ENCODE measurements at places on chromosomes 1 and 21.

- DNase-seq: no peak
Measured at GRCh38 chr1:169160845-169161495, 54.5 kb downstream of the ATP1B1 start.

- DNase-seq: no peak
Measured at GRCh38 chr1:113534875-113535274, 144.6 kb downstream of the MAGI3 start.

- DNase-seq: peak; percentile 73
Measured at GRCh38 chr1:183096894-183097293, 73.7 kb downstream of the LAMC1 start.

DNA sequence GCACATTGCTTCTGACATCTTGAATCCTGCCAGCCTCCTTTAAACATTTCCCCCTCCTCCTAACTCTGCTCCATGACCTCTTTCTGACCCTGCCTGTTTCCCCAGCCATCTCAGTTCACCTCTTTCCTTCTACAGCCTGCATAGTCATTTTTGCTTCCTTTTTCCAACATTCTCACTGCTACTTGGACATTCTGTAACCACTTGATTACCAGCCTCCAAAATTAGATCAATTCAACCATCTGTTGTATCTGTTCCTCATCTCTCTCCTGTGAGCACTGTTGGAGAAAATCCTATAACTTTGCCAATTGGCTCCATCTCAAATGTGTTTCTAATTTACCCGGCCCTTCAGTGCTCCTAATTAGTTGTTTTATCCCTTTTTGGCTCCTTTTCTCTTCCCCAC lies 27.5 kb upstream of the GPR88 start:
- no peak for DNase-seq

GRCh38 chr1:39701049-39701439 lies 9.8 kb upstream of the HPCAL4 start:
- DNase-seq: no peak

- DNase-seq: no peak
Measured at GRCh38 chr1:154347961-154348360, 22.6 kb downstream of the ATP8B2 start.

DNA sequence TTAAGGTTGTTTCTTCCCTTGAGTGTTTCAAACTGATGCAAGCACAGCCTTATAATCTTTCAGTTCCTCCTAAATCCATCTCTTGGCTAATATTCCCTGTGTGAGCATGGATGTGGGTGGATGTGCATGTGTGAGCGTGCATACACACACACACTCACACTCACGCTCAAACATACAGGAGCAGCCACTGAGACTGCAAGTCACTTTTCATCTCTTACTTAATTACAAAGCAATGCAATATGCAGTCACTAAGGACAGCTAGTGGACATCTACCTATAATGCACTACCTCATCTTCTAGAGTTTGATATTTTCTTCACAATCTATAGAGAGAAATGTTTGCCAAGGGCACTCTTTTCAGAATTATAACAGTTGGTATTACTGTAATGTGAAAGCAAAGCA lies 1.4 kb downstream of the ESRRG start:
- no peak for DNase-seq

DNA sequence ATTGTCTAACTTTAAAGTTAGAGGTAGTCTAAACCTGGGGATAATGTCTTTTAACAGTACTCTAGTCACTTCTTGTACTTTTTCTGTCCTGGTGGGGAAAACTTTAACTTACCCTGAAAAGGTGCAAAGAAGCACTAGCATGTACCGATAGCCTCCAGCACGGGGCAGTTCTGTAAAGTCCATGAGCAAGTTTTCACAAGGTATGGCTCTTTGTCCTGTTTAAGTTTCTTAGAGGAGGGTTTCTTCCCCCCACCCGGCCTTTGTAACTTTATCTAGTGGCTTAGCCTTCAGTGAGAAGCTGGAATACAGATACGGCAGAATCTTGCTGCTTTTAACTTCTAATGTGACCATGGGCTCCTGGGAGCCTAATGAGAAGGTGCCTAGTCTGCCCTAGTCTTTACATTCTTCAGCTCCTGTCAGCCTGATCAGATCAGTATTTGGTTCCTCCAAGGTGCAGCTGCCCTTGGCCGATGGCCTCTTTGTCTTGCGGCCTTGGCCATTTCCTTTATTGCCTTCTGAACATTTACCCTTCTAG lies 39.8 kb upstream of the CFAP126 start:
- DNase-seq: no peak

- DNase-seq: no peak
Measured at GRCh38 chr1:240820816-240821215, 208.9 kb upstream of the GREM2 start.

DNA sequence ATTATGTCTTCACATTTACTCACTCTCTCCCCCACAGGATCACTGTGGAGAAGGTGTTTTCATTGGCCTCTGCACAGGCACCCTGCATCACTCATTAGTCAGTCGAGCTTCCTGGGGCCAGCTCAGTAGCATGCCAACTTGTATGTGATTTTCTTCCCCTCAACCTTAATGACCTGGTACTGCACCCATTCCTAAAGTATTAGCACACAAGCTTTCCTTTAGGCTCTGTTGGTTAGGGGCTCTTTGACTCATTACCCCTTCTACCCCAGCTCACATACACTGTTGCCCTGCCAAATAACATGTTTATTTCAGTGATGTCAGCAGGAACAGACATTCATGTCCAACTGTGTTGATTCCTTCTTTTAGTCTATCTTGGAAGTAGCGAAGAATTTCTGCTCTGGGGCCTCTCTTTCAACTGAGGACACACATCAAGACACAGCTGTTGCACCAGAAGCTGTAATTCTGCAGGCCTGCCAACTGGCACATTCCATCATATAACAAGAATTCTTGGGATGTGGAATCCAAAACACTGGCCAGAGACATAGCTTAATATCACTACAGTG lies 603.5 kb upstream of the ADAMTS5 start:
- peak; percentile 90 for DNase-seq

GRCh38 chr21:24027396-24027795 lies 1579.9 kb downstream of the MRPL39 start:
- DNase-seq: no peak

DNA sequence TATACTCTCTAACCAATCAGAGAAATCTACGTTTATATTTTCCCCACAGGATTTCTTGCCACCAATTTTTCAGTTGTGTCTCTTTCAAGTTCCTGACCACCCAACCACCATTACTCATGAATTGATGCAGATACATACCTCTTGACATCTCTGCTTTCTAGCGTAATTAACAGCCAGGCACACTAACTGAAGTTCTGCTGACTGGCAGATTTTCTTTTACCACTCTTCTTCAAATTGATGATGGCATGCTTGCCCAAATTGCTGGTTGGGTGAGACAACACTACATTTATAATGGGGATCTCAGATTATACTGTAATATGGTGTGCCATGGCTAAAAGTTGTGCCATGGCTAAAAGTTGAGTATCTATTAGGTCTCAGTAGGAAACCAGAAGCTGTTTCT lies 566.7 kb downstream of the ADGRL2 start:
- no peak for DNase-seq

- no peak for DNase-seq
Measured at GRCh38 chr1:204453141-204453772, 41.3 kb downstream of the PIK3C2B start.

DNA sequence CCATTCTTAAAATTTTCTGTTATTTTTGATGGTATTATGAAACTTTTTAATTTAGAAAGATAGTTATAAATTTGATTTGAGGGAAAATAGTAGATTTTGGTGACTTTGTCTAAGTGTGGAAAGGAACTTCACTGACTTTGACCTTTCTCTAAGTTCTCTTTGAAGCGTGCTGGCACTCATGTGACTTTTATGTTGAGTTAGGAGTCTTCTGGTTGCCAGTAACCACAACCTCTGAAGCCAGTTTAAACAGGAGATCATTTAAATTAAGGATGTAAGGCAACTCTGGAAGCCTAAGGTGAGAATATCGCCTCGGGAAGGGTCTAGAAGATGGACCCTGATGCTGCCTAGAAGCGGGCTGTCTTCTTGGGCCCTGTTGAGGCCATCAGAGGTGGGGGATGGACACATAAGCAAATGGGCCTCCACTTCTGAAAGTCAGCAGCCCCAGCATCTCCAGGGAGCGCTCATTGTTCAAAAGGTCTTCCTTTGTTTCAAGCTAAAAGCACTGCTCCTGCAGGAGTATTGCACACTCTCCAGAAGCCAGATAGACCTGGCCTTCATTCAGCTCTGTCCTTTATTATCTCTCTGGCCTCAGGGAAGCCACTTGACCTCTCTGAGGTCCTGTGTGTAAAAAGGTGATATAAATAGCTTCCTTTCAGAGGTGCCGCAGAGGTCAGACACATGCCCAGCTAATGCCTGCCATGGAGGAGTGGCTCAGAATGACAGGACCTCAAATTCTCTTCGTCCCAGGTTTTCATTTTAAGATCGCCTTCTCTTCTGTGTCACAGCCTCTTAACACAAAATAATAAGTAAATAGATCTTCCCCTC lies 5.1 kb upstream of the RCAN1 start:
- no peak for DNase-seq

GRCh38 chr1:235087906-235088305 lies 40.7 kb downstream of the TOMM20 start:
- DNase-seq: no peak

GRCh38 chr1:37094302-37094701 lies 60.0 kb upstream of the GRIK3 start:
- DNase-seq: no peak
